ENCODE measurements at places on chromosomes 5 and 9. TPM values are rescaled to one million over a fixed set of nuclear protein-coding genes. Genes with fewer than 3 reads are reported as not detected.

Gene PCDHGA12
- not detected for total RNA-seq

Gene HEXB
- 46.2 TPM for total RNA-seq

Gene WDR38
- total RNA-seq: not detected

Gene LTC4S
- not detected for total RNA-seq

Gene UNC5A
- total RNA-seq: not detected

Gene CDX1
- not detected for total RNA-seq
